Astrocyte (in vitro differentiated cells and primary cell): ENCODE measurements at places on chromosomes 16 and 17.

GRCh38 chr16:3065069-3065741 lies at the start of gene IL32:
Gene IL32 (plus strand): TSS chr16:3065640. CDS start chr16:3065812, 172 bp downstream.
- DNase-seq: peak; percentile 36

DNA sequence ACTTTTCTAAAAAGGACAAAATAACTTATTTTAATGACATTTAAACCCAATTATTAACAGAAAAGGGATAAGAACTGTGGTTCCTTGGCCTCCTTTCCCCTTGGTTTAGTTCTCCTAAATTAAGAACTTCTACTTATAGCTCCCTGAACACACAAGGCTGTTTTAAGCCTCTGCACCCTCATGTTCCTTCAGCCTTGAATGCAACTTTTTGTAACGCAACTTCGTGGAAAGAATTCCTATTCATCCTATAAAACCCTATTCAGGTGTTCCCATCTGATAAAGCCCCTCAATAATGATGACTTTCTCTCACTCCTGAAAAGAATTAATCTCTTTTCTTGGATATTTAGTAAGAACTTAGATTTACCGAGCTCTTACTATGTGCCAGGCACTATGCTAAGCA lies 6.3 kb downstream of the STAT3 start:
- no peak for DNase-seq

DNA sequence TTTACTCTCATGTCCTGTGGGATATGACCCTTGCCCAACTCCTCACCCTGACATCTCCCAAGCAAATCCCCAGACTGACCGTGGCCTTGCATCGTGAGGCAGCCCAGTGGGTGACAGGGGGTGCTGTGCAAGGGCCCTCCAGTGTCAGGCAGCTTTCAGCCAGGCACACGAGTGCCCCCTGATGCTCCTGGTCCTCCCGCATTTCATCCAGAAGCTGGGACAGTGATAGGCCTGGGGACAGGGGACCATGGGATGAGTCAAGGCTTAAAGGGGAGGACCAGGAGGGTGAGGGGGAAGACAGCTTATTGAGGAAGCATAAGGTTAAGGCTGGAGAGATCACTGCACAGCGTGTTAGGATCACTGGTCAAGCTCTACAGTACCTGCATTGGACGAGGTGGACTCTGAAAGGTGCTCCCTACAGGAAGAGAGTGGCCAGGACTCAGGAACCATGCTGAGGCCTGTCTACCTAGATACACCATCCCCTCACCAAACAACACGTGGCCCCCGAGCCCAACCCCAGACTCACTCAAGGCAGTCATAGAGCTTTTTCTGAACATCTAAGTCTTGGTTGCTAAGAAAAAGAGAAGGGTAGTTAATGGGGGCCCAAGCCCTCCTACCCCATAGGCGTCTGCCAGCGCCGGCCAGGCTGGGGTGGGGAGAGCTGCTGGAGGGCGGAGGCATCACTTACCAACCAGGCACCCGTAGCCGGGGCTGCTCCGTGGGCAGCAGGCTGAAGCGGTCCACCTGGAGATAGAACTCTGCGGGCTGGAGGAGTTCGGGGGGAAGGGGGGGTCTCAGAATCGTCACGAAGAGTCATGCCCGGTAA lies 998 bp downstream of the ACD start:
- no peak for DNase-seq

DNA sequence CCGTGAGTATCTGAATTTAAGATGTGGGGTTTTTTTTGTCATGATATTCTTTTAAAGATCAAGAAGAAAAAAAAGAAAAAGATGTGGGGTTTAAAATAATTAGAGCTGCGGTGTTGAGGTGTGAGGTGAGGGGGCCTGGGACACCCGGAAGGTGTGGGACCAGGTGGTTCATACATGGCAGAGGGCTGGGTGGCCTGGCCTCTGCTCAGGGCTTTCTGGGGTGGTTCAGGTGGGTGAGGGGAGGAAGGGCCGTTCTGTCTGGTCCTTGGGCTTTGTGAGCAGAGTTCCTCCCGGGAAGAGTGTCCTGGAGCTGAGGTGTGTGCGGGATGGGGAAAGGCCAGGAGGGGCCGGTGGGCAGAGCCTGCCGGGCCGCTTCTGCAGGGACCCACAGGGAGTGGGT lies 5.0 kb downstream of the PRSS27 start:
- DNase-seq: no peak

GRCh38 chr16:53779186-53779585 lies 75.2 kb downstream of the FTO start:
- DNase-seq: no peak

DNA sequence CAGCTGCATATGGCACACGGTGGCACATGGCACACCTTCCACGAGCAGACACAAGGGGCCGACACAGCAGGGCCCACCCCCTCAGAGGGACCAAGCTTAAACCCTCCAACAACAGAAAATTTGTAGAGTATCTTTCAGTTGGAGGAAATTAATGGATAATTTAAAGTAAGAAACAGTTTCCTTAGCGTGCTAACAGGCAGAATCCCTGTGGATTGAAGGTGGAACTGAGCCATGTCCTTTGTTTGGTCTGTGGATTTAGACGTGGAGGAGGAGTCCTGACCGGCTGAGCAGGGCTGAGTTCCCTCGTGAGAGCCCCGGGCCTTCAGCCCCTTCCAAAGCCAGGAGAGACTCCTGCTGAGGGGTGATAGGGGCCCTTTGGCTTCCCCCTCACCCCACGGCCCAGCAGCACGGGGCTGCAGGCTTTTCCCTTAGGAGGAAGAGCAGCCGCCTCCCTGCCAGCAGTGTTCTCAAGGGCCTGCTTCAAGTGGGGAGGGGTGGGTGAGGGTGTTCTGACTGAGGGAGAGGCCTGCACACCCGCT lies 1.4 kb upstream of the CYB561 start:
- DNase-seq: no peak

DNA sequence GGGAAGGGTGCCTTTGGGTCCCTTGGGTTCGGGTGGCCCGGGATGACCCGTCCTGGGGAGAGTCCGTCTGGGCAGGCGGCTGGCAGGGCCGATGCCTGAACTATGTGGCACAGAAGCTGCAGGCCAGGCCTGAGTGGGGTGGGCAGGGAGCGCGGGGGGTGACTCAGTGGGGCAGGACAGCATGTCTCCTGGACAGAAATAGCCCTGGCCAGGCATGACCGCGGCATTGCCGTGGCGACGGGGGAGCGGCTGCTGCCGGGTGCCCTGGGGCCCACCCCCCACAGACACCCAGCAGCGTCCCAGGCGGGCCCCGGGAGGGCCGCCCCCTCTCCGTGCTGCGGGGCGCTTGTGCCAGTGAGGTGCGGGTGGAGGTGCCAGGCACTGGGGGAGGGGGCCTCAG lies 1.8 kb upstream of the C1QTNF8 start:
- no peak for DNase-seq

DNA sequence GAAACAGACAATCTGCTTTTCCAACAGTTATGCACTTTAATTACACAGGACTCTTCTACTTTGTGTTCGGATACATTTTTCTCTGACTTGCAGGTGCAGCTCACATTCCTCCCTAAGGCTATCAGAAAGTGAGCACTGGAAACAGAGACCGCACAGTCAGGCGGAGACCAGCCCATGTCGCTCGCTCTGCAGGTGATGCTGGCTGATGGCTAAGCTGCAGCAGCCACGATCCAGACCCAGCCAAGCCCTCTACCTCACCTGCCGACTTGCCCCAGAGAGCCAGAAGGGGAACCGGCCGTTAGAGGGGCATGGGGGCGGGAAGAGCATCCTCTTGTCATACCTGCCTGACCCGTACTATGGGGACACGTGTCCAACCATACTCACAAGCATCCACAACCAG lies 33.8 kb downstream of the MAP1LC3B start:
- DNase-seq: no peak

- DNase-seq: peak; percentile 36
Observed at GRCh38 chr17:64130559-64131001, 636 bp upstream of the ERN1 start.

- no peak for DNase-seq
Observed at GRCh38 chr16:72856797-72857196, 191.1 kb downstream of the ZFHX3 start.

DNA sequence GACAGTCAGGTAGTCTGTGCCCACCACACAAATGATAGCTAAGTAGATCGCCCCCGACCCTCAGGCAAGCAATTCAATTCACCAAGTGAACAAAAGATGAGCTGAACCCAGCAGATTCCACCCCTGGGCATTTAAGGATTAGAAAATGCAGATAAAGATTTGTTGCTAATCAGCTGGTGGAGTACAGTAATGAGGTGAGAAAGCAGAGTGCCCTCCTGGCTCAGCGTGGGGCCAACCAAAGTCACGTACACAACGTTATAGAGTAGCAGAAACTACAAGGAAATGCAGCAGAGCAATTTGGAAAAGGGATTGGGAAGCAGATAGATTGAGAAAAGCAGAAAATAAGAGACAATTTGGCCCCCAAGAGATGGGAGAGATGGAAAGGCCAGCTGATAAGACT lies 91.2 kb downstream of the SOX9 start:
- DNase-seq: no peak

GRCh38 chr16:20411055-20411454 lies 1.7 kb downstream of the ACSM5 start:
- DNase-seq: no peak

DNA sequence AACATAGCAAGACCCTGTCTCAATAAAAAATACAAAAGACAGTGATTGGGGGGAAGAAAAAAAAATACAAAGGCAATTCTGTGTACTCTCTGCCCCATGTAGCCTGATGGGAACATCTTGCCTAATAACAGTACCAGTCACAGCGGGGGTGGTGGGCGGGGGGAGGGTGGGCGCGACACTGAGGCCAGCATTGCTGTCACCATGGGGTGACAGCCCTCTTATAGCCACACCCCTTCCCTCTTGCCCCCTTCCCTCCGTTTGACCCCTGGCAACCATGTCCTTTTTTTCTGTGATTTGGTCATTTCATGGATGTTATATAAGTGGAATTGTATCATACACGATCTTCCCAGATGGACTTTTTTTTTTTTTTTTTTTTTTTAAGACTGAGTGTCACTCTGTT lies 80.9 kb downstream of the DNAH17 start:
- no peak for DNase-seq

DNA sequence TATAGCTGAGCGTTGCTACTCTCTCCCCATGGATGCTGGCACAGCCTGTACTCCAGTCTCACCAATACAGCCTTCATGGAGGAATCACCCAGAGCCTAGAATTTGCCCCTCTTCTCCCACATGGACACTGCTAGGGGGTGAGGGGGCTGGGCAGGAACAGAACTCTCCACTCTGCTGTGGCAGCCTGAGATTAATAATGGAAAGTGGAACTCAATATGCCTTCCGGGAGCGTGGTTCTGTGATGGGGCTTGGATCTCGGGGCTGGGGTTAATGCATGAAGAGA lies 1.2 kb downstream of the SLC9A5 start:
- no peak for DNase-seq

DNA sequence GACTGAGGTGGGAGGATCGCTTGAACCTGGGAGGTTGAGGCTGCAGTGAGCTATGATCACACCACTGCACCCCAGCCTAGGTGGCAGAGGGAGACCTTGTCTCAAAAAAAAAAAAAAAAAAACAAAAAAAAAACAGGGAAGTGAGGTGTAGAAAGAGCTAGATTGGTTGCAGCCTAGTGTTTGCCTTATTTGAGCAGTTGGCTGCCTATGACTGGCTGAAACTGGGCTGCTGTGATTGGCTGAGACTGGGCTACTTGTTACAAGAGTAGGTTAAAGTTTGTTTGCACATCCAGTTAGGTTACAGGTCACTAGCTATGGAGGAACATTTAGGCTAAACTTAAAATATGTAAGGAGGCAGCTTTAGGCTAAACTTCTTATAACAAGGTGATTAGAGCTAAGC lies 5.7 kb downstream of the DHRS7B start:
- DNase-seq: no peak

GRCh38 chr17:40447148-40447644 lies 3.9 kb downstream of the IGFBP4 start:
- DNase-seq: no peak

- no peak for DNase-seq
Observed at GRCh38 chr17:8031261-8031661, 7.6 kb upstream of the ALOX15B start.

- DNase-seq: no peak
Observed at GRCh38 chr17:48522031-48522653, 8.7 kb downstream of the HOXB1 start.

- DNase-seq: no peak
Observed at GRCh38 chr17:13367154-13367553, 234.6 kb downstream of the HS3ST3A1 start.

DNA sequence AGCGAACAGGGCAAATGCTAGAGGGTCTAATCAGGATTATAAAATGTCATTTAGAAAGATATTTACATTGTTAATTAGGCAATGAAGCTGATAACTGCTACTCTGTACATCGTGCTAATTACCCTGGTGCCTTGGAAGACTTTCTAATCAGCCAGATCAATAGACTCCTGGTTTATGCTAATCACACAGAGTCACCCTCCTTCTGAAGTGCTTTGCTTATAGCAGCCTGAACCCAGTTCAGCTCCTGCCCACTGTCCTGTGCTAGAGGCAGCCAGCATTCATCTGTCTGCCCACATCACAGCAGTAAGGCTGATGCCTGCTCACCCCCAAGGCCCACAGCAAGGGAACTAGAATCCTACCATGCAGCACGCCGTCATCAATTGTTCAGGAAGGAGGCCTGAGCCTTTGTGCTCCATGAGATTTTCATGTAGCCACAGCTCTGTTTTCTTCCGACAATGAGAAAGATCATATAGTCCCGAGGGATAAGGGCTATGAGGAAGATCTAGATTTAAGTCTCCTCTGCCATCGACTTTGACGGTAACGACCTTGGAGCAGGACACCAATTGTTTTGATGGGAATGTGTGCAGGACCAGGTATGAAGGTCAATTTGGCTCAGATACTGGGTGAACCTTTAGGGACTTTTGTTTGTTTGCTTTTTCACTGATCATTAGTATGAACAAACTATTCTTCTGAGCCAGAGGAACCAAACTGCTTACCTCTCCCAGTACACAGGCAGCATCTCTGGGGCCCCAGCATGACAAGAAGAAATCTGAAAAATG lies 12.5 kb upstream of the LYRM9 start:
- DNase-seq: no peak

GRCh38 chr16:4700380-4700996 lies 7.1 kb downstream of the NUDT16L1 start:
- DNase-seq: no peak

DNA sequence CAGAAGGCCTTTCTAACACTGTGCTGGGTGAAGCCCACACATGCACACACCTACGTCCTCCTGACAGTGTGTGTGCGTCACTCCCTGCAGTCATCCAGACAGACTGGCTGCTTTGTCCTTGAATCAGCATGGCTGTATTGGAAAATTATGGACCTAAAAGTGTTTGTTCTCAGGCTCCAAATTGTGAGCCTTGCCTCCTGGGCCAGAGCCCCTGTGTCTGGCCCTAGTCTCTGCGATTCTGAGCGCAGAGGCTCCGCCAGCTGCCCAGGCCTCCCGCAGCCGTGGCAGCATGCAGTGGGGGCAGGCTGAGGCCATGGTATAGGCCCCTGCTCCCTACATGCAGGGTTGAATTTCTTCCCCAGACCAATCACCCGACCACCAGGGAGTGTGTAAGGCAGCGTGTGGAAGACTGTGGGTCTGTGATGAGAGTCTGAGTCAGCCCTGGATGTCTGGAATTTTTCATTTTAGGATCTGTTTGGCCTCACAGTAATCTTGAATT lies 166.9 kb downstream of the LGALS9B start:
- peak; percentile 98 for DNase-seq

DNA sequence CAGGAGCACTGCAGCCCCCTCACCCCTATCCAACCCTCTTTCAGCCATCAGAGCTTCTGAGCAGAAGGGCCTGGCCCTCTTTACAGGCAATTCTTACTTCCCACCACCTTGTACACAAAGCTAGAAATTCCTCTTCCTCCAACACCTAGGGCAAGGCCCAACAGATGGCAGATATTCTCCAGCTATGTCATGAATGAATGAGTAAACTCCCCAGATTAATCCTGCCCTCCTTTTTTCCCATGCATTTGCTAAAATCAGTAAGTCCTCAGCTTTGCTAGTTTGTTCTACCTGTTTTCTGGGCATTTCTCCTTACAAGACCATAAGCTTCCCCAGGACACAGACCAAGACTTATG lies 20.4 kb upstream of the MRPS23 start:
- no peak for DNase-seq
